ENCODE measurements at places on chromosomes 7 and 10. TPM values are rescaled to one million over a fixed set of nuclear protein-coding genes. Genes with fewer than 3 reads are reported as not detected.

ERVW-1 gene
- not detected for total RNA-seq

TMEM176B gene
- total RNA-seq: 0.31 TPM

PCDH15 gene
- total RNA-seq: 0.18 TPM

- no peaks in the 10 kb centered on the region for H3K36me3 ChIP-seq
- peaks cover 26% of the 10 kb centered on the region for H3K4me1 ChIP-seq
- peak overlapping the region; percentile 92 for H3K27ac ChIP-seq
- H3K27me3 ChIP-seq: no peaks in the 10 kb centered on the region
These were observed 882 bp upstream of the LRRC61 start for GRCh38 chr7:150322114-150322832.

- no peaks in the 10 kb centered on the region for H3K36me3 ChIP-seq
- H3K27ac ChIP-seq: no peak overlapping the region
- H3K4me3 ChIP-seq: no peak overlapping the region
- DNase-seq: no peak
- H3K4me1 ChIP-seq: peaks cover 8% of the 10 kb centered on the region
These were observed 19.7 kb downstream of the UBE3C start for GRCh38 chr7:157158400-157158799.

- DNase-seq: no peak
- no peak overlapping the region for H3K4me3 ChIP-seq
- H3K27ac ChIP-seq: peak overlapping the region; percentile 88
- H3K36me3 ChIP-seq: no peaks in the 10 kb centered on the region
- H3K4me1 ChIP-seq: peaks cover 81% of the 10 kb centered on the region
These were observed 39.7 kb downstream of the ARID5B start for GRCh38 chr10:61941202-61941681.

DNA sequence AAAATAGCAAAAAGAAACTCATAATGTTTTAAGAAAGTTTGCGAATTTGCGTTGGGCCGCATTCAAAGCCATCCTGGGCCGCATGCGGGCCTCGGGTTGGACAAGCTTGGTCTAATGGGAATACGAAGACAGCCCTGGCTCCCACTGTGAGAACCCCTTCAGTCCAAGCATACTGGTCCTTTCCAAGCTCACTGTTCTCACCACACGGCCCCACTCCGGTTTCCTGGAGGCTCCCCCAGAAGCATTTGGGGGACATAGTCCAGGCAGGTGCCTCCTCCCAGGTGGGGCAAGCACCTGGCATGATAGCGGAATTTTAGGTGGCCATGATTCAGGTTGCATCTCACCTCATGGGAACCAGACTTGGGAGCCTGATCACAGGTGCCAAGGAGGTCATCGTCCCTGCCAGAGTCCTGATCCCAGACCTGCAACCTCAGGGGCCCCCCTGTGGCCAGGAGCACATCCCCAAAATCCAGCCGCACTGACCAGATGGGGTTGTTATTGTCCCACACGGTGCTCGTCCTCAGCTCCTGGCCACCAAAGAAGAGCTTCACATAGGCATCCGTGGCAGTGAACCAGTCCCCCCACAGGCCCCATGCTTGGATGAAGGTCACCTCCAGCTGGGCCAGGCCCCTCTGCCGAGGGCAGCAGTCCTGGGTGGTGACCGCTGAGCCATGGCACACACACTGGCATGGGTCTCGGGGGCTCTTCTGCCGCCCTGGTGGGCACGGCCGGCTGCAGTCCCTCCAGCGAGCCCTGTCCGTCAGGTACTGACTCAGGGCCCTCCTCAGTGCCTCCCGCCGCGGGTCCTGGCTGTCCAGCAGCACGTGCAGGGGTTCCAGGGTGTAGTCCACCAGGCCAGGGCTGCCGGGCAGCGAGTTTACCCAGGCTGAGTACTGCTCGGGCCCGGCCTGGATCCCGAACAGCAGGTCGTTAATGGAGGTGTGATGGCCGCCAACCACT is 4.4 kb downstream of the PRF1 start:
- DNase-seq: no peak
- H3K27me3 ChIP-seq: no peaks in the 10 kb centered on the region
- H3K36me3 ChIP-seq: no peaks in the 10 kb centered on the region
- H3K4me3 ChIP-seq: no peak overlapping the region
- H3K27ac ChIP-seq: no peak overlapping the region

GRCh38 chr7:143073556-143073955 is 21.4 kb downstream of the OR6V1 start:
- no peaks in the 10 kb centered on the region for H3K36me3 ChIP-seq
- no peak overlapping the region for H3K27ac ChIP-seq
- DNase-seq: no peak
- H3K4me3 ChIP-seq: no peak overlapping the region
- no peaks in the 10 kb centered on the region for H3K27me3 ChIP-seq
- no peaks in the 10 kb centered on the region for H3K4me1 ChIP-seq

- no peak for DNase-seq
- no peak overlapping the region for H3K4me3 ChIP-seq
- H3K27me3 ChIP-seq: no peaks in the 10 kb centered on the region
- peaks cover 60% of the 10 kb centered on the region for H3K4me1 ChIP-seq
- H3K36me3 ChIP-seq: no peaks in the 10 kb centered on the region
These were observed 34.6 kb downstream of the CHST3 start for GRCh38 chr10:71998840-71999194.

- DNase-seq: no peak
- peaks cover 2% of the 10 kb centered on the region for H3K27me3 ChIP-seq
- no peak overlapping the region for H3K4me3 ChIP-seq
- no peak overlapping the region for H3K27ac ChIP-seq
- H3K36me3 ChIP-seq: no peaks in the 10 kb centered on the region
- no peaks in the 10 kb centered on the region for H3K4me1 ChIP-seq
These were observed 17.6 kb downstream of the SFTPA2 start for GRCh38 chr10:79542626-79543025.

- no peak overlapping the region for H3K27ac ChIP-seq
- no peaks in the 10 kb centered on the region for H3K4me1 ChIP-seq
- H3K27me3 ChIP-seq: no peaks in the 10 kb centered on the region
- no peaks in the 10 kb centered on the region for H3K36me3 ChIP-seq
- DNase-seq: no peak
These were observed 110.6 kb upstream of the ASAH2 start for GRCh38 chr10:50361946-50362345.

GRCh38 chr10:79244068-79244442 is 103.2 kb upstream of the PPIF start:
- peaks cover 4% of the 10 kb centered on the region for H3K4me1 ChIP-seq
- no peak overlapping the region for H3K27ac ChIP-seq
- H3K27me3 ChIP-seq: no peaks in the 10 kb centered on the region
- DNase-seq: no peak
- H3K36me3 ChIP-seq: no peaks in the 10 kb centered on the region

DNA sequence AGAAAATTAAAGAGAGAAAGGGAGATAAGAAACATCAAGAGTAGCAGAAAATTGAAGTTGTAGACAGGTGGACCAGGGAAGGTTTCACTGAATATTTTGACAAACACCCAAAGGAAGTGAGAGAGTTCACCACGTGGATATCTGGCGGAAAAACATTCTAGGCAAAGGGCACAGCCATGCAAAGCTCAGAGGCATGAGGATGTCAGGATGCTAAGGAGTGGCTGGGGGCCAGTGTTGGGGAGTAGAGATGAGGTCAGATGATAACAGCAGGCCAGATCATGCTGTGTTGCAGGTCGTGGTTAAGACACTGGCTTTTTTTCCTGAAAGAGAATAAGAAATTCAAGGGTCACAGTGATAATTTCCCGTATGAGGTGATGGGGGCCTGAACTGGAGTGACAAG is 181.9 kb downstream of the DGKI start:
- no peaks in the 10 kb centered on the region for H3K36me3 ChIP-seq
- no peak for DNase-seq
- H3K27ac ChIP-seq: no peak overlapping the region
- peaks cover 8% of the 10 kb centered on the region for H3K27me3 ChIP-seq
- no peaks in the 10 kb centered on the region for H3K4me1 ChIP-seq

- no peaks in the 10 kb centered on the region for H3K4me1 ChIP-seq
- no peak for DNase-seq
- H3K27ac ChIP-seq: peak overlapping the region; percentile 54
- no peaks in the 10 kb centered on the region for H3K36me3 ChIP-seq
- H3K4me3 ChIP-seq: no peak overlapping the region
- H3K27me3 ChIP-seq: no peaks in the 10 kb centered on the region
These were observed 8.9 kb upstream of the CUBN start for GRCh38 chr10:17138460-17139042.

GRCh38 chr7:150377196-150377595 is 1.9 kb upstream of the ZNF775 start:
- H3K4me1 ChIP-seq: peaks cover 70% of the 10 kb centered on the region
- peaks cover 4% of the 10 kb centered on the region for H3K36me3 ChIP-seq
- H3K4me3 ChIP-seq: no peak overlapping the region
- H3K27me3 ChIP-seq: no peaks in the 10 kb centered on the region

DNA sequence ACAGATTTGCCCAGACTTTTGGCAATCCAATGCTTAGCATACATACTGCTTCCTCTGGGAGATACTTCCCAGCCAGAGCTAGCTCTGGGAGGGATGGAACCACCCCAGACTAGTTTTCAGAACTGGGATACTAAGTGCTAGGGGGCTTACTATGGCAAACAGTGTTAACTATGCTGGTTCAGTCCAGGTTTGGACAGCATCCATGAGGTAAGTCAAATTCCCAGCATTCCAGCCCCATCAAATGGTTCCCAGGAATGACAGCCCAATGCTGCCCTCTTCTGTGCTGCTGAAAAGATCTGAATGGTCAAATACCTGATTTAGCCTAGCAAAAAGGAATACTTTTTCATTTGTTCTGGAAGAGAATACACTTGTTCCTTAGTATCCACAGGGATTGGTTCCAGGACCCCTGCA is 141.7 kb upstream of the CCDC6 start:
- H3K4me1 ChIP-seq: no peaks in the 10 kb centered on the region
- no peak overlapping the region for H3K4me3 ChIP-seq
- H3K27ac ChIP-seq: no peak overlapping the region

DNA sequence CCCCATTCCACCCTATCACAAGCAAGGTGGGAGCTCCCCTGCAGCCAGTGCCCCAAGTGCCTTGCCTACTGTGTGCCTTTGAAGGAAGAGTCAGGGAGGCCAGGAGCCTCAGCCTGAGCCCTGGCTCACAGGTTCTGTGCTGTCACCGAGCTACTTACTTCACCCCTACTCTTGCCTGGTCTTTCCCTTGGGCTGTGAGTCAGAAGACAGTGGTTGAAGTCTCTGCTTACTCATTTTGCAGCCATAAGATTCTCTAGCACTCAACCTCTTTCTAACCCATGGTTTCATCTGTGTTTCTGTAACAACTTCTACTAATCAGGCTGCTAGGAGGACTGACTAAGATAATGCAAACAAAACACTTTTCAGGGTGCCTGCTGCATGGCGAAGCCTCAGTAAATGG is 114.5 kb downstream of the PLCE1 start:
- H3K4me3 ChIP-seq: no peak overlapping the region
- no peaks in the 10 kb centered on the region for H3K27me3 ChIP-seq
- H3K4me1 ChIP-seq: peaks cover 37% of the 10 kb centered on the region
- no peak overlapping the region for H3K27ac ChIP-seq
- DNase-seq: no peak

All from Panc1 (cell line).